Aorta (tissue), 5 donors: ENCODE measurements at places on chromosomes 13 and 19. TPM values are rescaled to one million over a fixed set of nuclear protein-coding genes. Genes with fewer than 3 reads are reported as not detected.

GPR4 gene
- 10.9 TPM for total RNA-seq

CEACAM8 gene
- 0.19 TPM for total RNA-seq

DLEU7 gene
- total RNA-seq, result 0.39 TPM

ZNF99 gene
- 0.51 TPM for total RNA-seq

SLC10A2 gene
- total RNA-seq, result not detected

ZNF345 gene
- 6.8 TPM for total RNA-seq

PLPPR3 gene
- not detected for total RNA-seq

GDF15 gene
- 9.8 TPM for total RNA-seq

IQCN gene
- total RNA-seq, result 8.1 TPM

FLT1 gene
- total RNA-seq, result 62.8 TPM

- H3K36me3 ChIP-seq, result no peaks in the 10 kb centered on the region
- H3K4me1 ChIP-seq, result peaks cover 14% of the 10 kb centered on the region
- DNase-seq, result peak; percentile 35
- peak overlapping the region; percentile 88 for H3K27ac ChIP-seq
Observed at GRCh38 chr13:110394371-110394841, 87.3 kb downstream of the COL4A2 start.

GRCh38 chr13:46961719-46962118 is 64.9 kb upstream of the HTR2A start:
- H3K4me1 ChIP-seq, result no peaks in the 10 kb centered on the region
- DNase-seq, result no peak
- H3K27ac ChIP-seq, result no peak overlapping the region
- H3K36me3 ChIP-seq, result no peaks in the 10 kb centered on the region
- no peaks in the 10 kb centered on the region for H3K27me3 ChIP-seq
- no peak overlapping the region for H3K4me3 ChIP-seq

DNA sequence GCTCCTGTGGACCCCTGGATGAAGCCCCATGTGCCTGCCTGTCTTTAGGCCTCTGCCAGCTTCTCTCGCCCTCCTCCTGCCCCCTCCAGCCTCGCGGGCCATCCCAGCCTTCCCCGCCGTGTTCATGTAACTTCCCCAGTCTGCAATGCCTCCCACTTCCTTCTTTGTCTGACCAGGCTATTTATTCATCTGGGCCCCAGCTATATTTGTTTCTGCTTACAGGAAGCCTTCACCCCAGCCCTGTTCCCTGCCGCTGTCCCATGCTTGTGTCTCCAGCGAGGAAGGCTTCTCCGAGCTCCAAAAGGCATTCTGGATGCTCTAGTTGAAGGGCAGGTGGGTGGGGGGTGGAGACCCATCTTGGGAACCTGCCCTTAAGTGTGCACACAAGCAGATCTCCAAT is 7.9 kb upstream of the C3 start:
- no peak overlapping the region for H3K27ac ChIP-seq
- peaks cover 3% of the 10 kb centered on the region for H3K36me3 ChIP-seq
- no peaks in the 10 kb centered on the region for H3K4me1 ChIP-seq
- peak; percentile 81 for DNase-seq
- no peak overlapping the region for H3K4me3 ChIP-seq

GRCh38 chr19:31334101-31334848 is 15.0 kb downstream of the TSHZ3 start:
- no peaks in the 10 kb centered on the region for H3K27me3 ChIP-seq
- no peaks in the 10 kb centered on the region for H3K4me1 ChIP-seq
- H3K4me3 ChIP-seq, result no peak overlapping the region
- H3K27ac ChIP-seq, result no peak overlapping the region
- no peak for DNase-seq

- H3K27me3 ChIP-seq, result no peaks in the 10 kb centered on the region
- H3K4me1 ChIP-seq, result no peaks in the 10 kb centered on the region
- no peak for DNase-seq
- no peak overlapping the region for H3K4me3 ChIP-seq
- H3K36me3 ChIP-seq, result no peaks in the 10 kb centered on the region
Observed at GRCh38 chr13:98313922-98314292, 136.8 kb upstream of the RNF113B start.

- no peak overlapping the region for H3K27ac ChIP-seq
- no peaks in the 10 kb centered on the region for H3K4me1 ChIP-seq
- H3K27me3 ChIP-seq, result no peaks in the 10 kb centered on the region
- H3K4me3 ChIP-seq, result no peak overlapping the region
- DNase-seq, result no peak
- no peaks in the 10 kb centered on the region for H3K36me3 ChIP-seq
Observed at GRCh38 chr13:92103689-92104153, 705.3 kb downstream of the GPC5 start.

- H3K27me3 ChIP-seq, result no peaks in the 10 kb centered on the region
- H3K4me3 ChIP-seq, result no peak overlapping the region
- no peak for DNase-seq
Observed at GRCh38 chr13:36973621-36974295, 25.4 kb downstream of the ALG5 start.

GRCh38 chr13:95382916-95383315 is 81.7 kb upstream of the ABCC4 start:
- no peak for DNase-seq
- H3K4me3 ChIP-seq, result no peak overlapping the region
- H3K27ac ChIP-seq, result no peak overlapping the region
- H3K36me3 ChIP-seq, result no peaks in the 10 kb centered on the region
- H3K27me3 ChIP-seq, result peaks cover 2% of the 10 kb centered on the region

DNA sequence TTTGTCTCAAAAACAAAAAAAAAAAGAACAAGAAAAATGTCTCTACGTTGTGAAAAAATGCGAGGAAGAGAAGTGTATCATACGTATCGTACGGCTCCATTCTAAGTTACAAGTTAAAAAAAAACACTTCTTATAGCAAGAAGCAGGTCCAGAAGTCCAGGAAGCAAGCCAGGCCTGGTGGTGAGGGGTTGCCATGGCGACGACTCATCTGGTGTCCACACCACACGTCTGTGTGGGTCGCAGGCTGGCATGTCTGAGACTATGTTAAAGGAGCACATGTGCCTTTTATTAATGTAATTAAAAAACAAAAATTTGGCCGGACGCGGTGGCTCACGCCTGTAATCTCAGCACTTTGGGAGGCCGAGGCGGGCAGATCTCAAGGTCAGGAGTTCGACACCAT is 5.9 kb downstream of the MED16 start:
- H3K27ac ChIP-seq, result no peak overlapping the region
- H3K36me3 ChIP-seq, result peaks cover 4% of the 10 kb centered on the region
- no peak overlapping the region for H3K4me3 ChIP-seq
- no peaks in the 10 kb centered on the region for H3K27me3 ChIP-seq
- H3K4me1 ChIP-seq, result no peaks in the 10 kb centered on the region

DNA sequence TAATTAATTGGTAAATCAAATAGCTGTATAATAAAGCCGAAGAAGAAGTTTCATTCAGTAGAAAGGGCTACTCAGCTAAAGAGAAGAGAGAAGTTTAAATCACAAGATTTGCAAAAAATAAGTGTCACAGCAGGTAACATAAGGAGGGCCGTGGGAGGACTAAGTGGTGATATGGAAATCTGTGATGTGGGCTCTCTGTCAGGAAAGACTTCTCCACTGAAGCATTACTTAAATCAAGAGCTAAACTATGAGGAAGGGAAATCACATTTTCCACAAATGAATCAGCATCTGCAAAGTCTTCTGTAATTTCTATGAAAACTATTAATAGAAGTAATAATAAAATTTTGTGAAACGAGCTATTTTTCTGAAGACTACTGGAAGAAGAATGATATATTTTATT is 153.8 kb downstream of the PCDH9 start:
- H3K4me3 ChIP-seq, result no peak overlapping the region
- DNase-seq, result no peak
- H3K4me1 ChIP-seq, result no peaks in the 10 kb centered on the region
- no peak overlapping the region for H3K27ac ChIP-seq
- no peaks in the 10 kb centered on the region for H3K36me3 ChIP-seq
- H3K27me3 ChIP-seq, result no peaks in the 10 kb centered on the region

DNA sequence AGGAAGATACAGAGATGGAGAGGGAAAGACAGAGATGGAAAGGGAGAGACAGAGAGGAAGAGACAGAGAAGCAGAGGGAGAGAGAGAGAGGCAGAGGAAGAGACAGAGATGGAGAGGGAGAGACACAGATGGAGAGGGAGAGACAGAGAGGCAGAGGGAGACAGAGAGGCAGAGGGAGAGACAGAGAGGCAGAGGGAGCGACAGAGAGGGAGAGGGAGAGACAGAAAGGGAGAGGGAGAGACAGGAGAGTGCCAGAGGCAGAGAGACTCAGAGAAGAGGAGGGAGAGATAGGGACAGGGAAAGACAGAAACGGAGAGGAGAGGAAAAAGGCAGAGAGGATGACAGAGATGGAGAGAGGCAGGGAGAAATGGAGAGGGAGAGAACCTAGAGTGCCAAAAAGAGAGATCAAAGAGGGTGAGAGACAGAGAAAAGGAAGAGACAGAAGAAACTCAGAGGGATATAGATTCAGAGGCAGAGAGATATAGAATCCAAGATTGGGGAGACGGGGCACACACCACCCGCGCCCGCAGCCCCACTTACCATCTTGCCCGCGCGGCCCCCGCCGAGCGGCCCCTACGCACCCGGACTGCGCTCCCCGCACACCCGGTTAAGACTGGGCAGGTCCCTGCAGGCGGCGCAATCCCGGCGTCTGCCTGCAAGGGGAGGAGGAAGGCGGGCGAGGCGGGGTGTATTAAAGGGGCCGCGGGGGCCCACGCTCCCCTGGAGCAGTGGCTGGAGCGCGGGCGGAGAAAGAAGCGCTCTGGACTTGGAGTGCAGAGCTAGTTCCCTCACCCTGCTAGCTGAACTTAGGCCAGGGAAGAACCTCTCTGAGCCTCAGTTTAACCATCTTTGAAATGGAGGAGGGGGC is 10.7 kb downstream of the TM6SF2 start:
- no peaks in the 10 kb centered on the region for H3K4me1 ChIP-seq
- H3K27ac ChIP-seq, result no peak overlapping the region
- H3K4me3 ChIP-seq, result no peak overlapping the region

GRCh38 chr13:43042410-43042921 is 19.1 kb downstream of the DNAJC15 start:
- H3K4me1 ChIP-seq, result no peaks in the 10 kb centered on the region
- no peak overlapping the region for H3K4me3 ChIP-seq
- H3K27ac ChIP-seq, result no peak overlapping the region
- H3K36me3 ChIP-seq, result no peaks in the 10 kb centered on the region

GRCh38 chr19:1947651-1948209 is 6.8 kb downstream of the CSNK1G2 start:
- H3K4me1 ChIP-seq, result no peaks in the 10 kb centered on the region
- no peak for DNase-seq
- H3K27me3 ChIP-seq, result no peaks in the 10 kb centered on the region
- H3K27ac ChIP-seq, result no peak overlapping the region

GRCh38 chr19:28221736-28222135 is 991.2 kb downstream of the UQCRFS1 start:
- no peaks in the 10 kb centered on the region for H3K36me3 ChIP-seq
- DNase-seq, result no peak
- H3K27me3 ChIP-seq, result no peaks in the 10 kb centered on the region
- H3K27ac ChIP-seq, result no peak overlapping the region

GRCh38 chr19:1984357-1984756 is 31.2 kb downstream of the BTBD2 start:
- H3K36me3 ChIP-seq, result peaks cover 7% of the 10 kb centered on the region
- H3K4me1 ChIP-seq, result no peaks in the 10 kb centered on the region
- H3K4me3 ChIP-seq, result no peak overlapping the region

GRCh38 chr13:65336916-65337315 is 1893.2 kb downstream of the PCDH9 start:
- H3K27me3 ChIP-seq, result no peaks in the 10 kb centered on the region
- H3K4me1 ChIP-seq, result no peaks in the 10 kb centered on the region
- no peak overlapping the region for H3K27ac ChIP-seq
- H3K36me3 ChIP-seq, result no peaks in the 10 kb centered on the region
- no peak for DNase-seq

GRCh38 chr19:6039566-6040225 is 61.8 kb upstream of the RANBP3 start:
- H3K27ac ChIP-seq, result no peak overlapping the region
- H3K4me3 ChIP-seq, result no peak overlapping the region
- H3K27me3 ChIP-seq, result no peaks in the 10 kb centered on the region
- no peak for DNase-seq
- no peaks in the 10 kb centered on the region for H3K4me1 ChIP-seq
- no peaks in the 10 kb centered on the region for H3K36me3 ChIP-seq

GRCh38 chr13:49935171-49936074 is 717 bp downstream of the SPRYD7 start:
- DNase-seq, result peak; percentile 82
- H3K4me3 ChIP-seq, result peak overlapping the region; percentile 31
- H3K4me1 ChIP-seq, result no peaks in the 10 kb centered on the region
- no peaks in the 10 kb centered on the region for H3K27me3 ChIP-seq
- H3K27ac ChIP-seq, result peak overlapping the region; percentile 19
- no peaks in the 10 kb centered on the region for H3K36me3 ChIP-seq

- no peaks in the 10 kb centered on the region for H3K4me1 ChIP-seq
- no peaks in the 10 kb centered on the region for H3K27me3 ChIP-seq
- DNase-seq, result no peak
Observed at GRCh38 chr13:113451951-113452421, 1.3 kb downstream of the ADPRHL1 start.
